ENCODE measurements at places on chromosomes 4 and X. TPM values are rescaled to one million over a fixed set of nuclear protein-coding genes. Genes with fewer than 3 reads are reported as not detected.

Gene RTL5
- 0.21 TPM for total RNA-seq

Gene ATP2B3
- not detected for total RNA-seq

Gene ABLIM2
- total RNA-seq, result 4.6 TPM

Gene CXCL10
- total RNA-seq, result 13.0 TPM

Gene PAGE2B
- total RNA-seq, result not detected

Gene XPNPEP2
- not detected for total RNA-seq

Gene CCNI
- 113 TPM for total RNA-seq

Gene IL2RG
- total RNA-seq, result not detected

Gene MAP7D3
- total RNA-seq, result 6.5 TPM

Gene TRMT2B
- total RNA-seq, result 10.8 TPM

Gene CASP6
- 30.9 TPM for total RNA-seq

Gene TRPC5OS
- total RNA-seq, result not detected

Gene SSX4B
- not detected for total RNA-seq

Gene MAGEE2
- not detected for total RNA-seq

Gene HPGDS
- not detected for total RNA-seq

Gene DKC1
- 61.6 TPM for total RNA-seq

Gene MID1IP1
- total RNA-seq, result 155 TPM

Gene DMP1
- not detected for total RNA-seq

Gene NPY1R
- total RNA-seq, result 0.96 TPM

Gene NWD2
- total RNA-seq, result under 0.01 TPM

Gene LRPAP1
- 99.7 TPM for total RNA-seq

Gene CT45A1
- not detected for total RNA-seq

Gene CT45A10
- not detected for total RNA-seq

Gene SLC35A2
- 16.8 TPM for total RNA-seq

Gene FAT4
- 0.96 TPM for total RNA-seq

Gene IL15
- total RNA-seq, result 5.5 TPM

Gene NR3C2
- total RNA-seq, result 0.64 TPM

Gene TREX2
- total RNA-seq, result 3.4 TPM

All from tracheal epithelial cell (primary cell).